Umbilical cord (tissue), 2 donors: ENCODE measurements at places on chromosomes 2 and 18. TPM values are rescaled to one million over a fixed set of nuclear protein-coding genes. Genes with fewer than 3 reads are reported as not detected.

Gene DSG1
- total RNA-seq: 26.5 TPM

Gene CERKL
- 5.8 TPM for total RNA-seq

Gene RNF125
- 21.4 TPM for total RNA-seq

Gene KCTD18
- total RNA-seq: 31.5 TPM

Gene DYNAP
- total RNA-seq: 7.0 TPM

Gene GPBAR1
- total RNA-seq: 2.4 TPM

Gene WDR75
- 34.4 TPM for total RNA-seq

- DNase-seq: no peak
These were observed 267.1 kb downstream of the TSN start for GRCh38 chr2:122022531-122022930.

DNA sequence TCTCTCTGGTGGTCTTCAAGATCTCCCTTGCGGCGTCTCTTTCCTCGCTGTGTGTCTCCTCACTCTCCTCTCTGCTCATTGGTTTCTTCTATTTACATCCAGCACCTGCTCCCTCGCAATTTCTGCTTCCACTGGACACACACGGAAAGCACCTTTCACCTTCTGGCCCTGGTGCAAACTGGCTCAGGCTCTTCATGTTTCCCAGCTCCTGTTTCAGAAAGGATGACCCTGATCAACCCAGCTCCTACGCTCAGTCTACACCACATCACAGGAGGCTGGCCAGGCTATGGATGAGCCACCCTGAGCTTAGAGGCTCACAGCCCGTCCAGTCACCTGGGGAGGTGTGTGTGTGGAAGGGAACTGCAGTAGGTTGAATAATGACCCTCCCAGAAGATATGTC lies 72.7 kb downstream of the MCFD2 start:
- DNase-seq: no peak

Gene GPR35
- total RNA-seq: 3.1 TPM

GRCh38 chr18:62717169-62717924 lies 2.0 kb downstream of the PHLPP1 start:
- peak; percentile 62 for DNase-seq

DNA sequence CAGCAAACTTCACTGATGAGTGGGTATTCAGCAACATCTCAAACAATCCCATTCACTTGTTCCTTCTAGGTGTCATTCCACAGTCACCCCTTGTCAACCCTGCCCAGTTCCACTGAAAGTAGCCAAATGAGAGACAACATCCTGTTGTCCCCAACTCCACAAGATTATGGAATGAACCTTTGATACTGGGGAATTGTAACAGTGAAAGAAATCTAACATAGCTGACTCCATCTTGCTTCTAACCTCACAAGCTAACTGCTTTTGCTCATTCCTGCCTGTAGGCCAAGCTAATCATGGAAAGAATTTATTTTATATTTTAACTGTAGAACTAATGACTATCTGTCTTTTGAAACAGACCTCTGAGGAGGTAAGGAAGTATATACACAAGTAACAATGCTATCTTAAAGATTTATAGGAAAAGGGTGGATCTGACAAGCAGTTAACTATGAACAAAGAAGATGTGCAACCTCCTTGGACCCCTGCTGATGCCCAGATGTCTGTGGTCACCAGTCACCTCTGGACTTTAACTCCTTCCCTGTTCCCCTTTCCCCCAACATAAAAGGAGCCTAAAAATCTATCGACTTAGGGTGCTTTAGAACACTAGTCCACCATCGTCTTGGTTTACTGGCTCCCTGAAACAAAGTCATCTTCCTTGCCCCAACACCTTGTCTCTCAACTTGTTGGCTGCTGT lies 6.9 kb upstream of the ANXA4 start:
- no peak for DNase-seq

DNA sequence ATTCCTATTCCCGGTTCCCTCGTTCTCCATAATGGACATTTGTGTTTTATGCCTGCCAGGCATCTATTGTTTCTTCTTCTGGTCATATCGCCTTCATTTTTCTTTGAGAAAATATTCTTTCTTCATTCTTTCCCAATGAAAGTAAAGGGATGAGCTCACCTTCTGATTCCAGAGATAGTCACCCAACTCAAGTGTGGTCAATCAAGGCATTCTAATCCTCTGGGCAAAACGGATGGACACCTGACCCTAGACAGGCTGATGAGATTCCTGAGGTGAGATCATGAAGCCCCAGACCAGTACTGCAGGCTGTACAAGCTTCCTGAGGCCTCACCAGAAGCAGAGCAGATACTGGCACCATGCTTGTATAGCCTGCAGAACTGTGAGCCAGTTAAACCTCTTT lies 52.8 kb downstream of the GAD1 start:
- DNase-seq: no peak

Gene IL1RN
- 1.2 TPM for total RNA-seq

GRCh38 chr18:69127873-69128500 lies 272.7 kb upstream of the DOK6 start:
- DNase-seq: peak; percentile 57

- no peak for DNase-seq
These were observed 201.3 kb upstream of the OSR1 start for GRCh38 chr2:19559596-19560240.
